ENCODE measurements at places on chromosomes 16 and 17.

- DNase-seq = no peak
Measured at GRCh38 chr17:65370669-65371131, 190.7 kb downstream of the AXIN2 start.

DNA sequence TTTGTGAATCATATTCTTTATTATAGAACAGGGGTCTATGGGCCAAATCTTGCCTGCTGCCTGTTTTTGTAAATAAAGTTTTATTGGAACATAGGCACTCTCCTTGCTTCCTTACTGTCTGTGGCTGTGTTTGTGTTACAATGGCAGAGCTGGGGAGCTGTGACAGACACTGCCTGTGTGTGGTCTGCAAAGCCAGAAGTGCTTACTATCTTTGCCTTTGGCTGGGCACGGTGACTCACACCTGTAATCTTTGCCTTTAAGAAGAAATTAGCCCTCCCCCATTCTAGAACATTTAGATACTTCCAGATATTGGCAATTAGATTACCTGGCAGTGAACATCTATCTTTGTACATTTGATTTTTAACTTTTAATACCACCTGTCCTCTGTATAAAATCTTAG lies 308.3 kb downstream of the FOXL1 start:
- DNase-seq = peak; percentile 30

- DNase-seq = peak; percentile 58
Measured at GRCh38 chr17:79065105-79065670, 9.4 kb upstream of the ENGASE start.

- DNase-seq = no peak
Measured at GRCh38 chr16:83733301-83733700, 74.5 kb upstream of the HSBP1 start.

DNA sequence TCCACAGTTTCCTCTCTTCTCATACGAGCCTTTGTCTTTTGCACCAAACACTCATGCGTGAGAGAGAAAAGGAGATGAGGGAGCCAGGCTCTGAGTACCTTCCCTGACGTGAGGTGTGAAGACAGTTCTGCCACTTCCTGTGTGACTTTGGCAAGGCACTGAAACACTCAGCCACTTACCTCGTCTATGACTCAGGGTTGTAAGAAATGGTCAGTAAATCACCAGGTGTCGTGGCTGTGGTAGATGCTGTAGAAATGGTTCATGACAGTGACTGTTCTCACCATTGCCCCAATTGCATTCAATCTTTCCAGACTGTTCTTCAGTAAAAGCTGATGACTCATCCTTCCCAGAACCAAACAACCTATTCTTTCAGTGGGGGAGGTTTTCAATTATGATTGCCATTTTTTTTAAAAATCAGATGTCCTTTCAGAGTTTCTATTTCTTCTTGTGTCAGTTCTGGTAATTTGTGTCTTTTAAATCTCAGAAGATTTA lies 49.2 kb upstream of the CBFA2T3 start:
- peak; percentile 21 for DNase-seq

GRCh38 chr17:75834928-75835653 lies 9.1 kb downstream of the UNC13D start:
- DNase-seq = no peak

GRCh38 chr16:56237451-56237930 lies 46.2 kb downstream of the GNAO1 start:
- DNase-seq = no peak

GRCh38 chr17:32461853-32462617 lies 17.7 kb downstream of the PSMD11 start:
- peak; percentile 80 for DNase-seq

DNA sequence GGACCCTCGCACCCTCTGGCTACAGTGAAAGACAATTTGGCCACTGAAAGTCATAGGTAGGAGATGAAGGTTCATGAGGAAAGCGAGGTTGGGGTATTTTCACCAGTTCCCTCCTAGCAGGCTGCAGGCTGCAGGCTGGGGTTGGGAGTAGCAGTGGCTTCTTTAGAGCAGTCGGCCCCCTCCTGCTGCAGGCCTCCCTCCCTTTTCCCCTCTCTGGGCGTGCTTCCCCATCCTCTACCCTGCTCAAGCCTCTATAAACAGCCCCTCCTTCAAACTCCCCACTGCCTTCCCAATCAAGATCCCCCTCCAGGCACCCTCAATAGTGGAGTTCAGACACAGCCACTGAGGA lies 41.8 kb downstream of the GAS7 start:
- no peak for DNase-seq

GRCh38 chr17:70115126-70115525 lies 40.1 kb downstream of the KCNJ16 start:
- DNase-seq = no peak

- no peak for DNase-seq
Measured at GRCh38 chr17:17951524-17951923, 20.7 kb downstream of the TOM1L2 start.

- peak; percentile 42 for DNase-seq
Measured at GRCh38 chr17:19410875-19411620, at the start of gene RNF112. RNF112 (plus strand) TSS chr17:19411232; CDS start chr17:19411409, 177 bp downstream.

- no peak for DNase-seq
Measured at GRCh38 chr17:80777274-80777673, 214.4 kb upstream of the CHMP6 start.

- DNase-seq = no peak
Measured at GRCh38 chr16:69839240-69839688, 77.1 kb downstream of the WWP2 start.

GRCh38 chr17:40750391-40750790 lies 4.7 kb downstream of the KRT25 start:
- no peak for DNase-seq

GRCh38 chr16:58034128-58034685 lies 8.7 kb downstream of the MMP15 start:
- DNase-seq = no peak

GRCh38 chr16:75385507-75386152 lies 47.7 kb downstream of the CFDP1 start:
- DNase-seq = peak; percentile 88

DNA sequence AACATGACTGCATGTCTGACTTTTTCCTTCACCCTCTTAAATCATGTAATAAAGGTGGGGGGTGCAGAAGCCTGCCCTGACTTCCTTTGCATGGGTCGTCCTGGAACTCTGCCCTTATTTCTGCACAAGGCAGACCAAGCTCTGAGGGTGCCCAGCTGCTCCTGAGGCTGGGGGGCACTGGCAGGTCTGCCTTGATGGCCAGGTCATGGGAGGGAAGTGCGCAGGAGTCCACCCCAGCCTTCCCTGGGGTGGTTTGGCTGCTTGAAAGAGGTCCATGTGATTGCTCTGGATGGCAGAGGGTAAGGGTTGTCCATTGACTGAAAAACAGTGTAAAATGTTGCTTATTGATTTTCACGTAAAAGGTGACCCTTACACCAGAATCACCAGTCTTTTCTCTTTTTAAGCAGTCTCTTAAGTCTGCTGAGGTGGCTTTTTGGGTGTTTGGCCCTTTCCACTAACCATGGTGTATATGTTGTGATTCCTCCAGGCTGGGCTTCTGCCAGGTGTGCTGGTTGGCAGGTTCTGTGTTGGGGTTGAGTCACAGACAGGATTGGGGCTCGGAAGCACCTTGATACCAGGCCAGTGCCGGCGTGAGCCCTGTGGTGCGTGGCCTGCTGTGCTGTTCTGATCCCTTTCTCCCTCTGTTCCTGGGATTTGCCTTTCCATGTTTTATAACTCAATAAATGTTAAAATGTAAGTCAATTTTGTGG lies 19.4 kb downstream of the DHX38 start:
- no peak for DNase-seq

- no peak for DNase-seq
Measured at GRCh38 chr17:82835122-82835521, 4.7 kb downstream of the ZNF750 start.

DNA sequence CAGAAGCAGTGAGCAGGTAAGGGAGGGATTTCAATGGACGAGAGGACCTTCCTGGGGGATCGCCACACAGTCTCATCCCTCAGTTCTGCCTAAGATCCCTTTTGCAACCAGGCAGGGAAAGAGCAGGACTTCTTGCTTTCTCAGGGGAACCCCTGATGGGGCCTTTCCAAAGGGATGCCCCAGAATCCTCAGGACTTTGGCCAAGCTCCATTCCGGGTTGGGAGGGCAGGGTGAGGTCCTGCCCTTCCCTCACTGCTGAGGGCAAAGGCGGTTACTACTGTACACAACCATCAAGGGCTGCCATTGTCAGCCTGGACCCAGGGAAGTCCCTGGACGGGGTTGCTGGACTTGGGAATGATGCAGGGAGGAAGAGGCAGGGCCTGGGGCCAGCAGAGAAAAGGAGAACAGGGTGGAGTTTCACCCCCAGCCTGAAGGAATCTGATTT lies 9.7 kb downstream of the PRR29 start:
- DNase-seq = no peak

GRCh38 chr16:89099905-89100304 lies 6.3 kb downstream of the ACSF3 start:
- no peak for DNase-seq

- DNase-seq = peak; percentile 1
Measured at GRCh38 chr16:63787014-63787413, 1334.8 kb downstream of the CDH11 start.

- DNase-seq = no peak
Measured at GRCh38 chr17:67578142-67578457, 139.6 kb upstream of the NOL11 start.

GRCh38 chr17:5425826-5426225 lies 5.8 kb downstream of the RPAIN start:
- DNase-seq = no peak

- DNase-seq = no peak
Measured at GRCh38 chr17:48609759-48610281, 997 bp downstream of the HOXB7 start.

DNA sequence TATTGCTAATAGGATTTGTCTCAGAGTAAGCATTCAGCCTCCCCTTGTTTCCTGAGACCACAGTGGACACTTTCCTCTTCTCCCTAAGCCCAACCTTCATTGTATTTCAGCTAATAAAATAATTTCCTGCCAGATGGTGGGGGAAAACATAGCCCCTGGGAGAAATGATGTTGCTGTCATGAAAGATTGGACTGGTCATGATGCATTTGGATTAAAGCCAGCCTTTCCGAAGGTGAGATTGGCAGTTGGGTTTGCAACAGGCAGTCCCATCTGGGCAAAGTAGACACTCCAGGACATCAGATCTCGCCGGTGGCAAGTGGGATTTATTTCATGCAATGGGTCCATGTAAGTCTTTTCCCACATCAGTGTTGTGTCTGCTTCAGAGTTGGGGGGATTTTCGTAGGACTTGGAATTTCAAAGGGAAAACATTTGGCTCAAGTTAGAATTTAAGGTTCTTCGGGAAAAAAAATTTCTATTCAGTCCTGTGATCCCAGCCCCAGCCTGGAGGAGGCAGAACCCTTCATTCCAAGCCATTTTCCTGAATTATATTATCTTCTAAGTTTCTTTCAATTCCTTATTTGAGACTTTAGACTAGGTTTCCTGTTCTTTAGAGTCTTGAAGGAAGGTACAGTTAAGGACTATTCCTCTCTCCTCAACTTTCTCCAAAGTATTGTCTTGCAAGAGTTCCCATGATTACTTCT lies 391.7 kb downstream of the XYLT1 start:
- no peak for DNase-seq

GRCh38 chr17:75288770-75289114 lies 491 bp downstream of the SLC25A19 start:
- peak; percentile 51 for DNase-seq

DNA sequence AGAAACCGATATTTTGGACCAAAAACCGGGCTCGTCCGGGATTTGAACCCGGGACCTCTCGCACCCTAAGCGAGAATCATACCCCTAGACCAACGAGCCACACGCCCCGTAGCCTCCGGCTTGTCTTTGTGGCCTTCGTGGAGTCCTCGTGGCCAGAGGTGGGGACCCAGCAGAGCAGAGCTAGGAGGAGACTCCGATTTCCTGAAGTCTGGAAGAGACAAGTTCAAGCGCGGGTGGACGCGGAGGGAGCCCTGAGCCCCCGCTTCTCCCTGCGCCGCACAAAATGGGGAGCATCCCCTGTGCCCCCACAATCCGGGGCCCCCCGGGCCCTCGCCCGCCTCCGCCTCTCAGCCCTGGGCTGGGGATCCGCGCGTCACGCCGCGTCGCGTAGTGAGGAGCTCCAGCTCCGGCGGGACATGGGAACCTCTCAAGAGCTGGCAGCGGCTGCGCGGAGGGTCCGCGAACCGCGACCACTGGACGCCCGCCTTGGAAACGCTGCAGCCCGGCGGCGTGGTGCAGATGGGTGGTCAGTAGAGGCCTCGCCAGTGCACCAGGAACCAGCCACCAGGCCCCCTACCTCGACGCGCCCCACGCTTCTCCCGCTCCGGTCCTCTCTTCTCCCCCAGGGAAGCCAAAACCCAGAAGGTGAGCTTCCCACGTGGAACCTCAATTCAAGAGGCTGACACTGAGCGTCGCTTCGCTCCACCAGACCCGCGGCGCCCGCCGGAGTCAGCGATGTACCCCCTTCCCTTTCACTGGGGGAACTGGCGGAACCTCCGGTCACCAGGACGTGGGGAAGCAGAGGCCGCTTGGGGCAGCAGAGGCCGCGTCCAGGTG lies 5.2 kb upstream of the OR1F1 start:
- DNase-seq = peak; percentile 79

GRCh38 chr16:9827062-9827752 lies 355.0 kb downstream of the GRIN2A start:
- no peak for DNase-seq

DNA sequence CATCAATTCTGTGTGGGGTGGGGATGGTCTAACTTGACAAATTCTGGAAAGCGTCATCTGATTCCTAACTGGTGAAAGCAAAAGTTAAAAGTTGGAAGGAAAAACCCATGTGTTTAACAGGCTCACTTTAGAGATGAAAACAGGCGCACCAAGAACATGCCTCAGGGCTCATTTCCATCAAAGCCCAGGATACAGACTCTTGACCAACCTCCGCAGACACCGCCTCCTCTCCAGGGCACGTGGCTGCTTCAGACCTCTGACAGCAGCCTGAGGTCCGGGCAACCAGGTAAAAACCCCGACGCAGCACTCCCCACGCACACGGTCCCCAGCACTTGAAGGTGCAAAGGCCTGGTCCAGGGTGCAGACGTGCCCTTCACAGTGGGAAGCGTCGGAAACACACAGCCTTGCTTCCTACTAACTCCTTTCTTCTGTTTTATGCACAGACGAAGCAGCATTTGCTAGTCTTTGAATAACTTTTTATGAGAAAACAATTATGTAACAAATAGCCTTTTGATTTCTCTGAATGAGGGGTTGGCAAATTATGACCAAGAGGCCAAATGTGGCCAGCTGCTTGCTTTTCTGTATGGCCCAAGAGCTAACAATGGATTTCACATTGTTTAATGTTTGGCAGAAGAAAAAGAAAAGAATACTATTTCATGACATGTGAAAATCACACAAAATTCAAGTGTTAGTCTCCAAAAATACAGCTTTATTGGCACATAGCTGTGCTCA lies 44.2 kb upstream of the TRAP1 start:
- DNase-seq = no peak

GRCh38 chr17:51739245-51739886 lies 419.1 kb downstream of the CA10 start:
- DNase-seq = no peak

GRCh38 chr16:67579686-67580085 lies 17.4 kb downstream of the CTCF start:
- DNase-seq = no peak

DNA sequence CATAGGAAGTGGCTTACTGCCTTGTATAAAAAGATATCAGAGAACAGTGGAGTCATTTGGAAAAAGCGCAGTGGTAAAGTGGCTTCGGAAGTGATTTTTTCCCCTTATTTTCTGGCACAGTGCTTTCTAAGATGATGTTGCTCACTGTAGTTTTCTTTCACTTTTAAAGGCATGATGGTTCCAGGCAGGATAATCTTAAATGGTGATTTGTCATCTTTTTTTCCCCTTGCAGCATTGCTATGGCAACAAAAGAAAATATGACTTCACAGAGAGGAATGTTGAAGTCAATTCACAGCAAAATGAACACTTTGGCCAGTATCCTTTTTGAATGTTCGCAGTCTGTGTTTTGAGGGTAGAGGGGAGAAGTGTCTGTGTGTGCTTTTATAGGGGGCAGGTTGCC lies 42.5 kb downstream of the GOSR1 start:
- peak; percentile 96 for DNase-seq

Data from ELR (cell line).